ENCODE measurements at places on chromosomes 7 and 10.
A peak's percentile ranks its signal among the peaks of the same experiment; 100 is the strongest.

GRCh38 chr7:134605978-134606923 is 40.4 kb upstream of the BPGM start:
- DNase-seq, result peak; percentile 24

GRCh38 chr10:93518531-93518930 is 22.1 kb downstream of the CEP55 start:
- no peak for DNase-seq

- DNase-seq, result no peak
Measured at GRCh38 chr7:36084485-36085091, 68.5 kb upstream of the EEPD1 start.

GRCh38 chr10:97795886-97796285 is 24.1 kb upstream of the SFRP5 start:
- DNase-seq, result no peak

- DNase-seq, result peak; percentile 45
Measured at GRCh38 chr10:35379226-35380137, 43.2 kb downstream of the CCNY start.

- peak; percentile 14 for DNase-seq
Measured at GRCh38 chr10:1661859-1662437, 75.4 kb downstream of the ADARB2 start.

GRCh38 chr10:27207350-27207749 is 33.2 kb downstream of the ACBD5 start:
- DNase-seq, result no peak

DNA sequence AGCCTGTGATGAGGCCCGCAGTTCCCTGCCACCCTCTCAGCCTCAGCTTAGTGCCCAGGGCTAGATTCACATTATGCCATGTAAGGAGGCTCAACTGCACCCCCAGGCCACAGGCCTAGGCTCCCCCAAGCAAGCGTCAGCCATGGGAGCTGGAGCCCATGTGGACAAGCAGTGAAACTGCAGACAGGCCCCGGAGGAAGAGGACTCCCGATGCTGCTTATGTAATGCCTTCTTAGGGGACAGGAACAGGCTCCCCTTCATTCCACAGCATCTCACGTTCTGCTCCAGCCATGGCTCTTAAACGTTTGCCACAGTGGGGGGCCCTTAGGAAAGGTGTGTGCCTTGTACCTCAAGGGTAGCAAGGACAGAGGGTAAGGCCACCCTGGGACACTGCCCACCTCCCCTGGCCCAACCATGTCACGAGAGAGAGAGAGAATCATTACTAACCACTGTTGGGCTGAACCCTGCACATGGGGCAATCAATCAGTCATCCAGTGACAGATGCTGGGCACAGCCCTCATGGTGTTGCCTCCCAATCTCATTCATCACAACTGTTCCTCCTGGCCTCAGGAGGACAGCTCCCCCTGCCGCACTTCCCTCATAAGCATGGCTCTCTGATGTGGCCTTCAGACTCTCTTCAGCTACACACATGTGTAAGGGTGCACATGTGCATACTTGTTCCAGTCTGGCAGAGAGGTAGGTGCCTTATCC is 263.0 kb downstream of the GRID1 start:
- DNase-seq, result no peak

DNA sequence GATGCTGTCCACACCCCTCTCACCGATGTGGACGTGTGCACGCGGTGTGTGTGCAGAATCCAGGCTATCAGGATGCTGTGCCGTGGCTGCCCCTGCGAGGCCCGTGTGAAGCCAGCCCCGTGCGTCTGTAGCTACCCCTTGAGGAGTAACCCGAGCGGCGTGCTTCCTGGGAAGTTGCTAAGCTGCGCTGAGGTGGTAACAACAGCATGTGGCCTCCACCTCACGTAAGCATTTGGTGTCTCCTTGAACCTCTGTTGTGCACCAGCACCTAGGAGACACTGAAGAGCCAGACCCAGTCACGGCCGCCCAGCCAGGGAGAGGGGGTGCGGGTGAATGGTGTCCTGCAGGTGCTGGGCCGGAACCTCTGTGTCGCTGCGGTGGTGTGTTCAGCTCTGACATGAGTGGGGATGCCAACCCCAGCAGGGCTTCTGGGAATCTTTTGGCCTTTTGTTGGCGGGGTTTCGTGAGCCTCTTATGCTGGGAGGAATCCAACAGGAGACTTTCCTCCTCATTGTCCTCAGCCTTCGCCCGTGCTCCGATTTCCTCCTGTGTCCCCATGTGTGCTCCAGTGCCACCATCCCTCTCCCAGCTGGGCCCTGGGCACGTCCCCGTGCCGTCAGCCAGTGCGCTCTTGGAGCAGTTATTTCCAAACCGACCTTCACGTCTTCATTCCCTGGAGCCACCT is 60.4 kb downstream of the DNAJB6 start:
- no peak for DNase-seq

DNA sequence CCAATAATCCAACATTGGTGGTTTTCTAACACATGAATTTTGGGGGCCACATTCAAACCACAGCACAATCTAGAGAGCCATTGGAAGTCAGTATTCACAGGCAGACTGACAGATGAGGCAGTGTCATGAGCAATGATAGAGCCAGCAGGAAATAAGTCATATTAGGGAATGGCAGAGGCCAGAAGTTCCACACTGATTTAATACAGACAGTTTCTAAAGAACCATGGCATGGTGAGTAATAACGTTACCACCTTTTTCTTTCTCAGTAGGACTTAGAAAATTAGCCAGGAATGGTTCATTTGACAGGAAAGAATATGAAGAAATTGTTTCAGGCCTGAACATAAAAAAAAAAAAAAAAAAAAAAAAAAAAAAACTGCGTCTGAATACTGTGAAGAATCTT is 210.3 kb downstream of the GPAM start:
- no peak for DNase-seq

DNA sequence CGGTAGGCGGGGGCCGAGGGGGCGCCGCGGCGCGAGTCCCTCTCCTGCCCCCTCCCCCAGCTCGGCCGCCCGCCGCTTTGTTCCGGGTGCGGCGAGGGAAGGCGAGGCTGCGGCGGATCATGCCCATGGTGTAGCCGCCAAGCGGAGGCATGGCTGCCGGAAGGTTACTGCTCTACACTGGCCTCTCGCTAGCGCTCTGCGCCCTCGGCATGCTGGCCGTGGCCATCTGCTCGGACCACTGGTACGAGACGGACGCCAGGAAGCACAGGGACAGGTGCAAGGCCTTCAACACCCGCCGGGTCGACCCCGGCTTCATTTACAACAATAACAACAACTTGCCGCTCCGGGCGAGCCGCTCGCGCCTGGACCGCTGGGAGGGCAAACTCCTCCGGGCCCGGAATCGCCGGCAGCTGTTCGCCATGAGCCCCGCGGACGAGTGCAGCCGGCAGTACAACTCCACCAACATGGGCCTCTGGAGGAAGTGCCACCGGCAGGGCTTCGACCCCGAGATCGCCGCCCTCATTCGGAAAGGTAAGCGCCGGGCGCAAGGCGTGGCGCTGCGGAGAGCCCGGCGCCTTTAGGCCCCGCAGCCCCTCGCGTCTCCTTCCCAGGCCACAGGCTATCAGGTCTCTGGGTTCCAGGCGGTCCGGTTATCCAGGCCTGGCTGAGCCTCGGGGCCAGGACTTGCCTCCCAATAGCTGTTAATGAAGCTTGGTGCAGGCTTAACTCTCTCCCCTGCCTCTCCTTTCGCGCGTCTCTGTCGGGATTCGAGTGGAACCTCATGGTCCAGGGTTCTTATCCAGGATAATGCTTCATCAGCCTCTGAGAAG is 513 bp downstream of the TMEM178B start:
- no peak for DNase-seq

- no peak for DNase-seq
Measured at GRCh38 chr10:13074563-13075451, 25.2 kb upstream of the OPTN start.

DNA sequence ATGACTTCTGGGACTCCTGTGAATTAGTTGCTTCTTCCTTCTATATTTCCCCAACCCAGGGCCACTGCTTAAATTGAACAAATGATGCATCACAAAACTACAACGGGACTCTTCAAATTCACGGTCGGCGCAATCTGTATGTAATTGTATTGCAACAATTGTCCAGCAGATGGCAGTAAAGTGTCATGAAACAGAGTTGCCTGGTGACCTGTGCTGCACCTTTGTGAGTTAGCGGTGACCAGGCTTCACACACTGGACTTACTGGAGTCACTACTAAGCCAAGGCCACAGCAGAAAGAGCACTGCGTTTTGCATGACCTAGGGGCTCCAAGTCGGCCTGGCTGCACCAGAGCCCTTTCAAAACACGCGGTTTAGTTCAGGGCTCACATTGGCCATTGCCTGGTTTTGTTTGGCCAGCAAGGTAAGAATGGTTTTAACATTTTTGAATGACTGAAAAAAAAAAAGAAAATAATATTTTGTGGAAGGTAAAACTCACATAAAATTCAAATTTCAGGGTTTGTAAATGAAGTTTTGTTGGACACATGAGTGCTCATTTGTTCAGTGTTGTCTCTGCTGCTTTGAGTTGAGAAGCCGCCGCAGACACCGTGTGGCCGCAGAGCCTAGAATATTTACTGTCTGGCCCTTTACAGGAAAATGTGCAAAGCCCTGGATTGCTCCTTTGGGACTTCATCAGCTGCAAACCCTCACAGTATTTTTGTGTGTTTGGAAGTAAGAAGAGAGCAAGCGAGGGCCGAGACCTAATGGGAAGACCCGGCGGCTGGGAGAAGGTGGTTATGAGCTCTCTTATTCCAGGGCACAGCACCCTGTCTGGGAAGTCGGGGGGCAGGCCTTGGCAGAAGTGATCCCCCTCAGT is 23.2 kb upstream of the ZNF32 start:
- DNase-seq, result no peak

DNA sequence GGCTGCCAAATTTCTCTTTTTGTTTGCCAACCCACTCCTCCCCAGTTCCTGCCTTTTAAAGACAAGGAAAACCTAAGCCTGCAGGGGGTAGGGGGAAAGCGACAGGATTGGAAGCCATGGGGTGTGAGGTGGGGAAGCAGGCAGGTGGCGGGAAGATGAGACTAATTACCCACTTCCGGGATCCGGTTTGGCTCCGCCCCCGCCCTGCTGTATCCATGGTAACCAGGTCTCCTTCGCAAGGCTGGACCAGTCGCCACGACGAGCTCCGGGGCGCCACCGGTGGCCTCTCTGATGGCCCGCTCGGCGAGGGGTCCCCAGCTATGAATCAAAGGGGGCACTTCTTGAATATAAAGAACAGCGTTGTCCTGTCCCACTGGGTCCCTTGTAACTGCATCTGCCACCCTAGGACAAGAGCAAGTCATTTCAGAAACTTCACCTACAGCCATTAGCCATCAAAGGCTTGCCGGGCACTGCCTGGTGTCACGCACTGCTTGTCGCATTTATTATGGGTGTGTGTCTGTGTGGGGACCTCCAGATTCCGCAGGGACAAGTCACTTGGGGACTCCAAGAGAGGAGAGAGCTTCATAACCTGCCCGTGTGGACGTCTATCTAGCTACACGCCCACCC is 55.4 kb upstream of the LMTK2 start:
- DNase-seq, result peak; percentile 24

DNA sequence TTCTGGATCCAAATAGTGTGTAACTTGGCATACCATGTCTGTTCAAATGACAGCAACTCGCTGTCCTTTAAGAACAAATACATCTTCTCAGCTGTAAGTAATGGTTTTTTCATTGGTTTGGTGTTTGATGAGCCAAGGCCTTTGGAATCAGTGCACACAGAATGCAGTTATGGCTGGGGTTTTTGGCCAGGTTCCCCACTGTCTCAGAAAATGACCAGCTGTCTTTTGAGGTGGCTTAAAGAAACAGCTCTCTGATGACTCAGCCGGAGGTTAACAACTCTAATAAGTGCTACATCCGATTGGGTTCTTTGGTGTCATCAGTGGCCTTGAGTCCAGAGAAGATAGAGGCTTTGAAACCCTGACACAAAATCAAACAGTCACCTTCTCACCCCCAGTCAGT is 688.4 kb downstream of the REEP3 start:
- no peak for DNase-seq

DNA sequence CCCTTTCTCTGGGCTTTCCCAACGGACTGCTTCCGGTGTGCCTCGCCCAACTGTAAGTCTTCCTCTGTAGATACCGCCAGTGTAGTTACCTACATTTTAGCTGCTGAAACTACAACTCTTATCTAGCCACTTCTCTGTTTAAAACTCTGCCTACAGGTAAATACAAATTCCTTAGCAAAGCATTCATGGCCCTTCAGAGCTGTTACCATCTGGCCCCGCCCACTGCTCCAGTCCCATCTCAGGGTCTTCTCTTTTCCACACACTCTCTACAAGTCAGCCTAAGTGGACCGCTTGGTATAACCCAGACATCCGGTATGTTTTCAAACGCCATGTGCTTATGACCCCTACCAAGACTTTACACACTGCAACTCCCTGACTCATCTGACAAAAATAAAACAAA is 41.0 kb upstream of the LAMB4 start:
- no peak for DNase-seq

- DNase-seq, result peak; percentile 8
Measured at GRCh38 chr10:12194752-12195271, 879 bp downstream of the NUDT5 start.

GRCh38 chr7:114422507-114423501 is 8.2 kb downstream of the FOXP2 start:
- DNase-seq, result no peak

- DNase-seq, result no peak
Measured at GRCh38 chr7:70881167-70881847, 250.6 kb upstream of the GALNT17 start.

DNA sequence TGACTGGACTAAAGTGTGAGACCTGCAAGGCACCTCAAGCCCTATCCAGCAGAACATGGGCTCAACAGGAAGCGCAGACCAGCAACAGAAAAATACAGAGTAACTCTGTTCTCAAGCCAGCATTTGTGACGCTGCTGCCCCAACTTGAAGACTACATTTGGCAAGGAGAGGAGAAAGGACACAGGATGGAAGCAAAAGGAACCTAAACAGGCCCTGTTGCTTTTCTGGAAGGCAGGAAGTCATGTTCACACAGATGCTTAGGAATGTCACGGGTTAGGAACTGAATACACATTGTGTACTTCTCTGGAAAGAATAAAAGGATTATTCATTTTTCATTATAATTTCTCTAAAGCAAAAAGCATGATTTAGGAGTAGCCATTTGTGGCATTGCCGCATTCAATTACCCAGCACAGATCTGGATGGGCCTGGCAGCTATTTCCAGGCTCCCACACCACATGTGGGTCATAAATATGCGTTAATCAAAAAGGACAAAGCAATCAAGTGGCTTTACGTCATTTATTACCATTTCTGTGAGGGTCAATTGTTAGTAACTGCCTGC is 19.8 kb upstream of the TOMM7 start:
- DNase-seq, result no peak

- DNase-seq, result no peak
Measured at GRCh38 chr7:110646804-110647203, 444.1 kb upstream of the LRRN3 start.

- DNase-seq, result no peak
Measured at GRCh38 chr7:53302496-53303246, 267.2 kb downstream of the POM121L12 start.

- no peak for DNase-seq
Measured at GRCh38 chr7:98802781-98803110, 67.1 kb downstream of the TMEM130 start.

GRCh38 chr10:67036808-67037207 is 111.0 kb downstream of the LRRTM3 start:
- no peak for DNase-seq

DNA sequence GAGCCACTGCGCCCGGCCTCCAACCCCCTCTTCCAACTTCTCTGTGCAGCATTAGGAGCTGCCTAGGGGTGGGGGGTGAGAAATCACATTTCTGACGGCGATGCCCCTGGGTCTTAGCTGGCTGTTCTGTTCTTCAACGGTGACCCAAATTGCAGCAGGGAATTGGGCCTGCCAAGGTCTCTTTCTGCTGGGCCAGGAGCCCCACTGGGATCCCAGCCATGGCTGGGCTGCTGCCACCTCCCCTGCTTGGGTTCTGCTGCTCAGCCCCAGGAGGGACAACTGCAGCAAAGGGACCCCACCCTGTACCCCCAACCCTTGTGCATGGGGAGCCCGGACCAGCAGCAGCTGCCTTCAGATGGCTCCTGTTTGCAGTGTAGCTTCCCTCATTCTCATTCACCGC is 43.7 kb upstream of the GNA12 start:
- no peak for DNase-seq
